ENCODE measurements at places on chromosomes 2 and 18.

DNA sequence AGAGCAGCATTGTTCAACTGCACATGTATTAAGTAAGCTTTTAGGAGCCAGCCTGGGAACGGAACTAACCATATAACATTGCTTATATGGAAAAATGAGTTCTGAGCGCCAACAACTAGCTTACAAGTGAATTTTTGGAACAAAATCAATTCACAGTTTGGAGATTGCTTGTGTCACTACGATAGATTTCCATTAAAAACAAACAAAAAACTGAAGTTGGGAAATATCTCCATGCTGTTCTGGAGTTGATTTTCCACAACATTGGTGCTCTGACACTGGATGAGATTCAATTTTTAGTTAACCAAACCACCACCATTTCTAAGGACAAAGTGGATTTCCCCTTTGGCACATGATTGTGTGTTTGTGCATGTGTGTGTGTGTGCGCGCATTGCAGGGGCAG lies 56.9 kb upstream of the ZNF397 start:
- no peak for DNase-seq

GRCh38 chr2:43221124-43221762 lies 5.2 kb downstream of the ZFP36L2 start:
- peak; percentile 88 for DNase-seq

GRCh38 chr2:81549646-81550045 lies 1245.1 kb upstream of the LRRTM1 start:
- DNase-seq: no peak

- peak; percentile 78 for DNase-seq
These were observed 12.7 kb downstream of the SALL3 start for GRCh38 chr18:78992041-78993011.

DNA sequence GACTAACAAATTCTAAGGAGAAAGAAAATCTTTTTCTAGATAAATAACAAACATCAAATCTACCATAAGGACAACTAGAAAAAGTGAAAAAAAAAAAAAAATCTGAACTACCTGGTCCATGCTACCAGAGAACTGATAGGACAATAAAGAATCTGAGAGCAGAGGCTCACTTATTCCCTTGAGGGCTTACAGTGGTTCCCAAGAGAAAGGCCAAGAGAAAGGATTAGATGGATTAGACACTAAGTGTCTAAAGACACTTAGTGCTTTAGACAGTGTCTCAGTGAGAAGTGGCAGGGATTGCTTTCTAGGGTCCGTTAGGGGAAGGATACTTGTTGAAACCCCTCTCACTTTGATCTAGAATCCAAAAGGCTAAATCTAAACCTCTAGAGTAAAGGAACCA lies 78.2 kb downstream of the COA5 start:
- no peak for DNase-seq

DNA sequence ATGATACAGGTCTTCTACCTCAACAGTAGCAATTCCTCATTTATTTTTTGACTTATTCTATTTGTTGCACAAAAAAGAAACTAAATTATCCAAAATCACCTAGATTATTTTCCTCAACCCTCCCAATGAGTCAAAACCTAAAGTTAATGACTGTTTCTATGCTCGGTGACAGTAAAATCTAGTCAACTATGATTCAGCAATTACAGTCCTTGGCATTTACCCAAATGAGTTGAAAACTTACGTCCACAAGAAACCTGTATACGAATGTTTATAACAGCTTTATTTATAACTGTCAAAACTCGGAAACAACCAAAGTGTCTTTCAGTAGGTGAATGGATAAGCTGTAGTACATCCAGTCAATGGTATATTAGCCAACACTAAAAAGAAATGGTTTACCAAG lies 439.3 kb downstream of the CBLN2 start:
- DNase-seq: no peak

DNA sequence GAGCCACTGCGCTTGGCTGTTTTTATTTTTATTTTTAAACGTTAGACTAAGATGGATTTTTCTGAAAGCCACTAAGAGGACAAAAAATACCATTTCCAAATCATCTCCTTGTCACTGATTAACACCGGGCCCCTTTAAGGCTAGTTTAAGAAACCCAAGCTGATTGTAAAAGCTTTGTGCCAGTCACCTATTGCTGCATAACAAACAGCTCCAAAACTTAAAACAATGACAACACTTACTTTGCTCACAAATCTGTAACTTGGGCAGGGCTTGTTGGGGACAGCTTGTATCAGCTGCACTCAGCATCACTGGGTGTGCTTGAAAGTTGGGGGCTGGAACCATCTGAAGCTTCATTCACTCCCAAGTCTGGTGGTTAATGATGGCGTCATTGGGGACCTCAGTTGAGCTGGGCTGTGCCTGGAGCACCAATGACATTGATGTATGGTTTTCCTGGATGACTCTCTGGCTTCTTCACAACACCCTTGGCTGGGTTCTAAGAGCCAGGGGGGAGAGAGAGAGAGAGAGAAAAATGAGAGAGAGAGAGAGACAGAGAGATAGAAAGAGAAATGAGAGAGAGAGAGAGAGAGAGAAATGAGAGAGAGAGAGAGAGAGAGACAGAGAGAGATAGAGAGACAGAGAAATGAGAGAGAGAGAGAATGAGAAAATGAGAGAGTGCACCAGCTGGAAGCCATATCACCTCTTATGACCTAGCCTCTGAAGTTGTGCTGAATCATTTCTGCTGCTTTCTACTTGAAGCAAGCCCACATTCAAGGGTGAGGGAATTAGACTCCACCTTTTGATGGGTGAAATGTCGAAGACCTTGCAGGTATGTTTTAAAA lies 26.0 kb upstream of the ATG16L1 start:
- DNase-seq: no peak

DNA sequence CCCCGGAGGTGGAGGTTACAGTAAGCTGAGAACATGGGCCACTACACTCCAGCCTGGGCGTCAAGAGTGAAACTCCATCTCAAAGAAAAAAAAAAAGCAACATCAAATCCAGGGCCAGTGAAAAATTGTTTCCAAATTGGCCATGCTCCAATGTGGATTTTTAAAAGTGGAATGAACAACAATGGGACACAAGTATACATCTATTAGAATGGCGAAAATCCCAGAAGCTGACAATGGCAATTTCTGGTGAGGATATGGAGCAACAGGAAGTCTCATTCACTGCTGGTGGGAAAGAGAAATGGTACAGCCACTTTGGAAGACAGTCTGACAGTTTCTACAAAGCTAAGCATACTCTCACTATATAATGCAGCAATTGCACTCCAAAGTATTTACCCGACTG lies 161.4 kb downstream of the UXS1 start:
- no peak for DNase-seq

- DNase-seq: peak; percentile 84
These were observed 82.4 kb downstream of the BCL2 start for GRCh38 chr18:63236921-63237846.

DNA sequence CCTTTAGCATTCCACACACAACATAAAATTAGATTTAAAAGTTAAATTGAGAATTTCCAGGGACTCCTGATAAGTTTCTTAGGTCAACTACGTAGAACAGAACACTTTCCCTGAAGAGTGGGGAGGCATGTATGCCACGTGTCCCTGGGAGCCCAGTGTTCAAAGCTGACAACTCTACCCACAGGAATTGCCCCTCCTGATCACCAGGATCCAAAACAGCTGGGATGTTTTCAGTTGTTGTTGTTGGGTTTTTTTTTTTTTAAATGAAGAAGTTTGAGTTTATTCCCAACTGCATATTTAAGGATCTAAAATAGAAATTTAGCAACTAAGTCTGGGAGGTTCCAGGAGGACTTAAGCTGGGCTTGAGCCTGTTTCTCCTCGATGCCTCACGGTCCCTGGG lies 100.5 kb downstream of the TPGS2 start:
- no peak for DNase-seq

Measured in posterior vena cava (tissue), 2 donors.